NCI-H774 (cell line): ENCODE measurements at places on chromosomes 5 and 9.

DNA sequence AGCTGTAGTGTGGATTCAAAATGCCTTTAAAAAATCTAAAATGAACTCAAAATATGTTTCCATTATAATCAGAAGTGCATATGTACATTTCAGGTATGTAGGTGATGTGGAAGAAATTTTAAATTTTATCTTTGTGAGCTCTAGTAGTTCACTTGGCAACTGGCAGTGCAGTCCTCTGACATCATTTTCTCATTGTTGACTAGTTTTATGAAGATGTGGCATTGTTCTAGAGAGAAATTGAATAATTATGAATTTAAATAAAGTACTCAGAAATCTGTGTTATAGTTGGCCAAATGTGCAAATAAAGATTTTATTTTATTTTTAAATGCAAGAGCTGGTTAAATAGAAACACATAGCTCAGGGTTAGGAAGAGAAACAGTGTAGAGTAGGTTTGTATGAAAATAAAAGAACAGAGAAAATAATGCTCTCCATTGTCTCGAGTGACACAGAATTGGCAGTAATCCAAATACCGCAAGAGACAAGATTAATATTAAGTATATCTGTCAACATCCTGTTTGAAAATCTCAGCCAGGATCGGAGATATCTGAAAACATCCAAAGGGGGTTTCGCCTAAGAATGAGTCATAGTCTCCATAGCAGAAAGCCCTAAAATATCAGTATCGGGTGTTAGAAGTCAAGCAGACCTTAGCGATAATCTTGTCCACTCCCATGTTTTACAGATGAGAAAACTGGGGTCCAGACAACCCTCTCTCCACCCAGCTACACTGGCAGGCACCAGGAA is 189.4 kb downstream of the CCDC192 start:
- DNase-seq = no peak

DNA sequence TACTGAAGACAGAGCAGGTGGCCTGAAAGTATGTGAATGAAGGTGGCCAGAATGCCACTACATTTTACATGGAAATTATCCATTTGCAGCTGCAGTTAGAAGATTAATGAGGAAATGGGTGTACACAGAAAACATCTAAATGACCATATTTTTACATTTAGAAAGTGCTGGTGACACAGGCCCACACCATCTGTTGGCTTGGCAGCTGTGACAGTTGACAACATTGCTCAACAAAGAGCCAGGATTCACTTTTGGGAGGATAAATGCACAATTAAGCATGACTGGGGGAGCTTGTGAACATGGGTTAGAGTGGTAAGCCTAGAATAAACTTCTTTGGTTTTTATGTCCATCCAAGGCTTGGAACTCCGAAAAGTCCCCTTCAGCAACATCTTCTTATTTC is 360.5 kb downstream of the KCTD16 start:
- no peak for DNase-seq

- no peak for DNase-seq
These were observed 29.8 kb upstream of the GGTA1 start for GRCh38 chr9:121529237-121529987.

DNA sequence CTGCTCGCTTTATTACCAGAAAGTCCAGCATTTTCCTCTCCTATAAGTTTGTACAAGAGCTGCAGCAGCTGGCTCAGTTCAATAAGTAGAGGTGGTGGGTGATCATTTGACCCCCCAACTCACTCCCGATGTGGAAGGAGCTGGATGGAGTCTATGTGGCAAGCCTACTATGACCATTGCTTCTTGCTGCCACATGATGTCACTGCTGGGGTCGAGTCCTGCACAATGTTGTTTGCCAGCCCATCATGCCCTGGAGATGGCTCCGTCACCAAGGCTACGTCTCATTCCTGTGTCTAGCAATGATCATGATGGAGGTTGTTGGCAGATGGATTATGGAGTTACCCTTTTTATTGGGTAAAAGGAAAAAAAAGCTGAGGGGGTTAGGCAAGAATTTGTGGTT is 266.3 kb downstream of the PSAT1 start:
- no peak for DNase-seq

DNA sequence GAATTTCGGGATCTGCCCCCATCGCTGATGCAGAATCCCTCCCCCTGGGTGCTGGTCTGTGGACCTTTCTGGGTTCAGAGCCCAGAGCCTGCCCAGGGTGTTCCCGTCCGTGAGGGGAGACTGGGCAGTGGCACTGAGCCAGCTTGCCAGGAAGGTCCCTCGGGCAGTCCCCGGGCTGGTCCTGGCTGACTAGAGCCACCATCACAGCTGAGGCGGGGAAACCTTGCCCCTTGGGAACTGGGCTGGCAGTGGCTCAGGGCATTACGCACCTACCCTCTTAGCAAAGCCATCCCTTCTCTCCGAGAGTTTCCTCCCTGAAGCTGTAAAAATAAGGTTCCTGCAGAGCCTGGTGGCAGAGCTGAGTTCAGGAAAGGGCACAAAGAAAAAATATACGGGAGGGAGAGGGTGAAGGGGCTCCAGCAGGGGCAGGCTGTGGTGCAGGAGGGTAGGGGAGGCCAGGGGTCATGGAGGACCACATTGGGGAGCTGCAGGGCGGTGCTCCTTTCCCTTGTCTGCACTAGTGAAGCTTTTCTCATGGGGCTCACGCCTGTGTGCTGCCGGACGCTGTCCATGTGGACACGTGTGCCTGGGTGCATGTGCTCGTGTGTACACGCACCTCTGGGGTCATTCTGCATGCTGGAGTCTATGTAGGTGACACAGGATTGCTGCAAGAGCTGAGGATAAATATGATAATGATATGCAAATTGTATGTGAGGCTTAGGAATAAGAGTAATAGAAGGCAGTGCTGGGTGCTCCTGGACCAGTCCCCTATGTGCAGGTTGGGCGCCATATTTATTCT is 118.9 kb downstream of the LHX2 start:
- no peak for DNase-seq

- no peak for DNase-seq
These were observed 12.2 kb downstream of the SLC1A1 start for GRCh38 chr9:4502444-4502843.

GRCh38 chr9:35711501-35712428 is 20.2 kb downstream of the TLN1 start:
- DNase-seq = no peak

- DNase-seq = no peak
These were observed 41.3 kb upstream of the SEMA5A start for GRCh38 chr5:9587135-9587534.
